ENCODE measurements at places on chromosomes 1 and 21. TPM values are rescaled to one million over a fixed set of nuclear protein-coding genes. Genes with fewer than 3 reads are reported as not detected.

The SPRR2E gene
- not detected for total RNA-seq

The REN gene
- not detected for total RNA-seq

The CSF3R gene
- total RNA-seq = under 0.01 TPM

The HNRNPR gene
- 59.5 TPM for total RNA-seq

The C4BPB gene
- total RNA-seq = not detected

The LRRC7 gene
- not detected for total RNA-seq

The YTHDF2 gene
- 90.1 TPM for total RNA-seq

Data from melanocyte of skin (primary cell).